ENCODE measurements at places on chromosomes 1 and 21.

DNA sequence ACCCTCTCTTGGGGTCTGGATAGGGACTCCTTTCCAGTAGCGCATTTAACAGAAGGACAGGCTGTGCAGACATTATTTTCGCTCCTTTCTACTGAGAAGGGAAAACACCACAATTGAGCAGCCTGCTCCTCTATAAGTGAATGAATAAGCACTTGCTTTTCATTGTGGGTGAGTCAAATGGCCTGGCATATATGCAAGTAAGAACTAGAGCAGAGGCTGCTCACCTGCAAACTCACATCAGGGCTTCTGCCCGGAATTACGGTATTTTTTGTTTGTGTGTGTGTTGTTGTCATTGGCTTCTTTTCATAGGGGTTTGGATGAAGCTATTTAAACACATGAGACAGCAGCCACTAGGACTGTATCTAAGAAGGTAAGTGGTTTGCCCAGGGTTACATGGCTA is 200.1 kb upstream of the CAMK1G start:
- no peak for DNase-seq

DNA sequence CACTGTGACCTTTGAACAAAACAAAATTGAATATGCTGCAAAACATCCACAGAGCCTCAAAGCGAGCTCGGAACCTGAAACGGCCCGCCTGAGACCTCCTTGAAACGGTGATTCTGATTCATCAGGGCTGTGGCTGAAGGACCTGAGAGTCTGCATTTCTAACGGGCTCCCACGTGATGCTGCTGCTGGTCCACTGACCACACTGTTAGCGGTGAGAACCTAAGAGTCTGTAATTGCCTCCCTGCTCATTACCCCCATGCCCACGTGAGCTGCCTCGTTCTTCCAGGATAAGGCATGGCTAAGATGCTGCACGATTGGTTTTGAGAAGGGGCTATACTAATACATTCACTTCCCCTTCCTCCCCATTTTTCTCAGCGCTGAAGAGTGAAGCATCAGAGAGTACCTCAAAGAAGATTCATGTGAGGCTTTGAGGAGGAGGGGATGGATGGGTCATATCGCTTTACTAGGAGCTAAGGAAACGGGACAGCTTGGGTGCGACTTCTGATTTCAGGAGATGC is 9.7 kb downstream of the TLR5 start:
- DNase-seq: no peak

DNA sequence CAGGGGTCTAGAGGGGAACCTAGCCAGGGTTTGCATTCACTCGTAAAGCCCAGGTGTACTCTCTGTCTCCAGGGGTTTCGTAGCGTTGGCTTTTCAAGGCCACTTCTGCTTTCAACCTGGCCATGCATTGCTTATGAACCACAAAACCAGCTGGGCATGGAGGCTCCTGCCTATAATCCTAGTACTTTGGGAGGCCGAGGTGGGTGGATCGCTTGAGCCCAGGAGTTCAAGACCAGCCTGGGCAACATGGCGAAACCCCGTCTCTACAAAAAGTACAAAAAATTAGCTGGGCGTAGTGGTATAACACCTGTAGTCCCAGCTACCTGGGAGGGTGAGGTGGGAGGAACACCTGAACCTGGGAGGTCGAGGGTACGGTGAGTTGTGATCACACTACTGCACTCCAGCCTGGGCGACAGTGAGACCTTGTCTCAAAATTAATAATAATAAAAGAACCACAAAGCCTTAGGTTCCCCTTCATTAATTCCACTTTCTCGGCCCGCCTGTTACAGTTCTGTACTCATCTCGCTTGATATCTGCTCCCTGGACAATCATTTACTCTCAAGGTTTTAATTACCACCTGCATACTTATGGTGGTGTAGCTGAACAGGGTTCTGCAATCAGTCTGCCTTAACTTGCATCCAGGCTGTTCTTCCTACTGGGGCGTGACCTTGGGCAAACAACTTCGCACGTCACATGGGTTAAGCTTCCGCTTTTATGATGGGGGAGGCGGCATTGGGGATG is 6.1 kb downstream of the SLC16A4 start:
- DNase-seq: no peak

GRCh38 chr21:38165466-38166172 is 91.2 kb upstream of the KCNJ15 start:
- no peak for DNase-seq

GRCh38 chr1:44630116-44630515 is 44.2 kb downstream of the TMEM53 start:
- DNase-seq: no peak

Measured in SW 1271 (cell line).